CD4-positive, alpha-beta T cell treated with Interleukin-15 for 1 hour (primary cell): ENCODE measurements at places on chromosomes 3 and 15.
A peak's percentile ranks its signal among the peaks of the same experiment; 100 is the strongest.

- no peak for DNase-seq
Observed at GRCh38 chr3:27319847-27320526, 49.2 kb downstream of the NEK10 start.

GRCh38 chr15:59687836-59688235 is 1.3 kb downstream of the BNIP2 start:
- DNase-seq, result peak; percentile 59

DNA sequence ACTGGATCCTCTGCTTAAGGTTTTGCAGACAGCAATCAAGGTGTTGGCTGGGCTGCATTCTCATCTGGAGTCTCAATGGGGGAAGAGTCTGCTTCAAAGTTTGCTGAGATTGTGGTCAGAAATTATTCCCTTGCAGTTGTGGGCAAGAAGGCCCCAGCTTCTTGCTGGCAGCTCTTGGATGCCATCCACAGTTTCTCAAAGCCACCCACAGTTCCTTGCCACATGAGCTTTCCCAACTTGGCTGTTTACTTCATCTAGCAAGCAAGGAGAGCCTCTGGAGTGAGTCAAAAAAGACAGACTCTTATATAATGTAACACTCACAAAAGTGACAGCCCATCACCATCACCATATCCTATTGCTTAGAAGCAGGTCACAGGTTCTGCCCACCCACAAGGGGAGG is 62.1 kb upstream of the ABHD2 start:
- DNase-seq, result no peak

DNA sequence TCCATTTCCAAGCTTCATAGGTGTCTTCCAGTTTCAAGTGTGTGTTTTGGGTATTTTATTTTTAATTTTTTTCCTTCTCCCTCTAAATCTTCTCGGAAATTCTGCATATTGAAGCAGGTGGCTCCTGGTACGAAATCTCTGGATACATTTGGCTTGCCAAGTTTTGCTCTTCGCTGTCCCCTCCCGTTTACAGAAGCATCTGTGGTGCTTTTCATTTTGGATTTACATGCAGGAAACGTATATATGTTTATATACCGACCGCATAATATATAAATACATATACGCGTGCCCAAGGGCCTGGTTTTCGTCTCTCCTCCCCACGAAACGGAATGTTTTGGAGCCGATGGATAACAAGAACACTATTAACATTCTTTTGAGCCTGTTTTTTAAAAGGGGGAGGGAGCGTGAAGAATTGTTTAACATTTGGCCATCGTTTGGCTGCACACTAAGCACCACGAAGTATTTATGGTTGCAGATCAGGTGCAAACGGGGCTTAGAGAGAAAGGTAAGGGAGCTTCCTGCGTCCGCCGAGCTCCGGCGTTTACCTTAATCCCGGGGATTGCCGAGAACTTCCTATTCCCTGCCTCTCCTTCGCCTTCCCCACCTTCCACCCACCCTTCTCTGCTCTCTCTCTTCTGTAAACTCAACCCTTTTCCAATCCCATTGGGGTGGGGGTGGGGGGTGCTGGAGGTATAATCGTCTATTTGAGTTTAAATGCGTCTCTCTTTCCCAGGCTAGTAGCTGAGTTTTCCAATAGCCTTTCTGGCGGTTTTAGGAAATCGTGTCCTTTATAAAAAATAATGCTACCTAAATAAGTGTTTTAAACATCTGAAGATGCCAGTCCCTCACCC is 1.1 kb upstream of the NLGN1 start:
- no peak for DNase-seq

DNA sequence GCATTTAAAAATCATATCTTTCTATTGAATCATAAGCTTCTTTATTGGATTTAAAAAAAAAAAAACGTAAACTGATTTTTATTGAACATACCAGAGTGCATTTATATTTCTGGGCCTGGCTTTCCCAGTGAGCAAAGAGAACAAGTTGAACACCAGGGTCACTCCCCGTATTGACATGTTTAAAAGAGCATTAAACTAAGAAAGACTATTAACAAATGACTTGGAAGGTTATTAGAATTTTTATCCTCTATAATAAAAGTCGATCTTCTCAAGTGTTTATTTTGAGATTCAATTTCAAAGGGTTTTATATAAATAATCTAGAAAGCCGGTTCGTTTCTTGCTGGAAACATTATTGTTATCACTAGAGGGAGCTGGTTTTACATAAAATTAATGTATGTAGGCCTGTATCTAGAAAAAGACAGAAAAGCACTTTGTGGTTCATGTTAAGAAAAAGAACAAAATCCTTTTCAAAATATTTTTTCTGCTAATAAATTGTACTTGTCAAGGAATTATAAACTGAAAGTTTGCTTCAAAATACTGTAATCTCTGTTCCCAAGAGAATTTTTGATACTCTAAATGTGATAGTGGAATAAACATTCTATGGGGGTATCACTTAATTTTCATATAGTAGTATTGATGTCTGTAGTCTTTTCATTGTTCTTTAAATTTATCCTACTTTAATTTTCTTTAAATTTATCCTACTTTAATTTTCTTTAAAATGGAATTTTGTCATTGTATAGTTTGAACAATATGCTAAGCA is 321.8 kb upstream of the MME start:
- no peak for DNase-seq

DNA sequence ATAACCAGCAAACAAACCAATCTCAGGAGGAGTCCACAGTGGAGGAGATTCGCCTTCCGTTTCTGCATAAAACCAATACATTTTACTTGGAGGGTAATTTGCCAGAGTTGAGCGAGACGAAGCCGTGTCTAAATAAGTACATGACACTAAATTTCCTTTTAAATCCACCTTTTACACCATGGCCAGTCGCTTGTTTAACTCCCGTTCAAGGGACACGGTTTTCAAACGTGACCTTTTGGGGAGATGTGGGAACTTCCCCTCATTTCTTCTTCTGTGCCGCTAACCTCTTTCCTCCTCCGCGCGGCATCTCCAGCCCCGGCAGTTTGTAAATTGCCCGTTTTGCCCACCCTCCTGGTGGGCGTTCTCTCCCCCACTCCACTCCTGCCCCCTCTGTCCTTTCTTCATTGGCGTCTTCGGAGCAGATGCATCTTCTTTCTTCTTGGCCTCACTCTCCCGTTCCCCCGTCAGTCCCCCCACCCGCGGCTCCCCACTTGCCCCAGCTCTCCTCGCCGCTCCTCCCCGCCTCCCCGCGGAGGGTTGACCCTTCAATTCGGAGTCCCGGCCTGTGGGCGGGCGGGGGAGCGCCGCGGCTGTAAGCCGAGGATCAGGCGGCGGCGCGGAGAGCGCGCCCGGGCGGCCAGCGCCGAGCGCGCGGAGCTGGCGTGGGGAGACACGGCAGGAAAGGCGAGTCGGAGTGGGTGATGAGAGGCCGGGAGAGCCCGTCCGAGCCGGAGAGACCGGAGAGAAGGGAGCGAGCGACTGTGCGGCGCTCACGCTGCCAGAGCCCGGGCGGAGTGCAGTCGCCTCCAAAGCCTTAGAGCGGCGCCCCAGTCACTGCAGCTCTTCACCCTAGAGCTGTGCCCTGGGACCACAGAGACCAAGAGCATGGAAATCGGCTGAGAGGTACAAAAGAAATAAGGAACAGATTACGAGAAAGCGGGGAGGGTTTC is at the start of gene NLGN1:
TSS of gene NLGN1 (plus strand) at position 584 of the 950 bp plus-strand sequence.
- no peak for DNase-seq

GRCh38 chr3:84318273-84318809 is 640.4 kb upstream of the CADM2 start:
- no peak for DNase-seq

GRCh38 chr15:91939403-91939831 is 85.9 kb downstream of the SLCO3A1 start:
- DNase-seq, result no peak

DNA sequence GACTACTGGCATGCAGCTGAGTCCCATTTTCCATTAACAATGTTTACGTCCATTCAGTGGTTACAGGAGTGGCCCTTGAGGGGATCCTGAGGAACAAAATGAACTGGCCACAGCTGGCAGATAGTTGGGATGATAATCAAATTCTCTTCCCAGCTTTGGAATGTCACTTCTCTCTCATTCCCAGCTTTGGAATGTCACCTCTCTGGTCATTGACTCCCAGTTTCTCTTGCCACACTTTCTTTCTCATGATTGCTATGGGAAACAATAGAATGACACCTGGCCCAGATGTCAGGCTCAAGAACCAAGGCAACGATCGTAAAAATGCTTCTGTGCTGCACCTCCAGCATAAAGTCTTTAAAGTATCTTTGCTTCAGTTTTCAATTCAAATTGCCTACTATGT is 34.0 kb downstream of the ATP13A4 start:
- no peak for DNase-seq

DNA sequence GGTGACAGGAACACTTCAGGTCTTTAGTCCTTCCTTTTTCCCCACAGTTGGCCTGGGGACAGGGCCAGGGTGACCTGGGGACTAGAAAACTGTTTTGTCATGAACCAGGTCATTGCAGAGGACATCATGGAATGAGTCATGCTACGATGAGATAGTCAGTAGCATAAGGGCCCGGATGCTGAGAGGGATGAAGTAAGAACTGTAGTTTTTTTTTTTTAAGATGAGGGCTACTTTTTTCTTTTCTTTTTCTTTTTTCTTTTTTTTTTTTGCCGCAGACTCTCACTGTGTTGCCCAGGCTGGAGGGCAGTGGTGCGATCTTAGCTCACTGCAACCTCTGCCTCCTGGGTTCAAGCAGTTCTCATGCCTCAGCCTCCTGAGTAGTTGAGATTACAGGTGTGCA is 8.0 kb downstream of the MAP2K5 start:
- no peak for DNase-seq

GRCh38 chr3:23706111-23706510 is 99.6 kb upstream of the UBE2E1 start:
- no peak for DNase-seq

DNA sequence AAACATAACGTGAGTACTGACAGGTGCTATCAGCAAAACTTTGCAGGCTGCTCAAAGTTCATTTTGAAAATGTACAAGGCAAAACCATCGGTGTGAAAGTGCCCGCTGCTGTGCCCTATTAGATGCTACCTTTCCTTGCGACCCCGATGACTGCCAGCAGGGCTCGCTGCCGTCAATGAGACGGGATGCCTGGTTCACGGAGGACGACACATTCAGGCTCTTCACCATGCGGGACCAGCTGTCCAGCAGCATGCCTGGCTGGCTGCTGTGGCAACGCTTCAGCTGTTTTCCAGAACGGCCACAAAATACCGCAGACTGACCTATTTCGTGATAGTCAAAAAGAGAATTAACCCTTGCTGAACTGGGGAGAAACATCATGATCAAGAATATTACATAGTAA is 92.7 kb upstream of the OCA2 start:
- no peak for DNase-seq

- peak; percentile 40 for DNase-seq
Observed at GRCh38 chr15:77634266-77634962, 1.7 kb upstream of the LINGO1 start.

- no peak for DNase-seq
Observed at GRCh38 chr3:189842681-189843602, 211.8 kb downstream of the TP63 start.

DNA sequence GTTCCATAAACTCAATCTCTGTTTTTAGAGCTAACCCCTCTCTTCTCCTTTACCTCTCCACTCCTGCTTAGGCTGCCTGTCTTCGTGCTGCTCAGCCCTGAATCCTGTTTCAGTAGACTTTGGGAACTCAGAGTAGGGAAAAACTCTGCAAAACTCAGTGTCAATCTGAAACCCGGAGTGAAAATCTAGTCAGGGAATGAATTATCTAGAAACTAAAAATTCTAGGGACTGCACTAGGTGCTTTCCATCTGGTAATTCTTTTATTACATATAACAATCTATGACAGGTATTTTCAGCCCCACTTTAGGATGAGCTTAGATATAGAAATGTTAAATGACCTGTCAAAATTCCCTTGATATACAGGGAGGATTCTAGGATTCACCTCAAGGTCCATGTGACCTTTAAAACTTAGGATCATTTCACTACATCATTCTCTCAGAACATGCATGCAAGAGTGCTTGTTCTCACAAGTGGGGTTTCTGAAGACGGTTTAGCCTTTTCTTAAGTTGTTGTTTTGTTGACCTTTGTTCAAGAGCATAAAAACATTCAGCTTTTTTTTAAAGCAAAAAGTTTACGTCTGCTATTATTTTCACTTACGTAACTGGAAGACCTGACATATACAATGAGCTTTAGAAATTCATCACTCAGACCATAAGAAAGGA is 108.2 kb upstream of the MBNL1 start:
- DNase-seq, result no peak

GRCh38 chr3:76300746-76301145 is 515.4 kb upstream of the ZNF717 start:
- DNase-seq, result no peak

DNA sequence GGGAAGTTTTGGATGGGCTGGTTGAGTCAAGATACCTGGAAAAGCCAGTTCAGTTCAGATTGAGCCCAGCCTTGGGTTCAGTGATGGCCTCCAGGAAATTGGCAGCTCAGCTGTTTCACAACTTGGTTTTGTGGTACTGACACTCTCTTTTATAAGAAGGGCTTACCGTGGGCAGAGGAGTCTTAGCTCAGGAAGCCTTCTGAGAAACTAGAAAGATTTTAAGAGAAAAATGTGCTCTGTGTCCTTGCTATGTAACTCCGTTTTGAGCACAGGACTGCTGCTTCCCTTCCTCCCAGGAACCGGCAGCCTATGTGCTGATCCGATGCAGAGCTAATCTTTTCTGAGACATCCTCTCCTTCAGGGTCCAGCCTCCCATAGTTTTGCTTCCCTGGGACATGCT is 46.6 kb upstream of the RASGRP1 start:
- DNase-seq, result peak; percentile 33

DNA sequence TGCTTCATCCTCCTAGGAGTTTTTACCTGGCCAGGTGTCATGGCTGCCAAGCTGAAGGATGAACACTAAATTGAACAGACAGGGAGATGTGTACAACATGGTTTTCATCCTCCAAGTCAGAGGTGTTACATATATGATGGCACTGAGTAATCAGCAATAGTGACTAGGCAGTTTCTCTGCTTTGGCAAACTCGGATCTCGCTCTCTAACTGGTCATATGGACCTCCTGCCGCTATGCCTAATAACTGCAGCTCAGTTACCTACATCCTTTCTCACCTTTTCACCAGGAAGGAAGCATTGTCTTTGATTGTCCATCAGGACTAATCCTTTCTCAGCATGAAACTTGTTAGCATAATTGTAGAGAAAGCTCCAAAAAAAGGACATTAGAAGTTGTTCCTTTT is 175.9 kb upstream of the PLSCR5 start:
- no peak for DNase-seq

- DNase-seq, result no peak
Observed at GRCh38 chr3:43641306-43642114, 19.7 kb upstream of the ANO10 start.

DNA sequence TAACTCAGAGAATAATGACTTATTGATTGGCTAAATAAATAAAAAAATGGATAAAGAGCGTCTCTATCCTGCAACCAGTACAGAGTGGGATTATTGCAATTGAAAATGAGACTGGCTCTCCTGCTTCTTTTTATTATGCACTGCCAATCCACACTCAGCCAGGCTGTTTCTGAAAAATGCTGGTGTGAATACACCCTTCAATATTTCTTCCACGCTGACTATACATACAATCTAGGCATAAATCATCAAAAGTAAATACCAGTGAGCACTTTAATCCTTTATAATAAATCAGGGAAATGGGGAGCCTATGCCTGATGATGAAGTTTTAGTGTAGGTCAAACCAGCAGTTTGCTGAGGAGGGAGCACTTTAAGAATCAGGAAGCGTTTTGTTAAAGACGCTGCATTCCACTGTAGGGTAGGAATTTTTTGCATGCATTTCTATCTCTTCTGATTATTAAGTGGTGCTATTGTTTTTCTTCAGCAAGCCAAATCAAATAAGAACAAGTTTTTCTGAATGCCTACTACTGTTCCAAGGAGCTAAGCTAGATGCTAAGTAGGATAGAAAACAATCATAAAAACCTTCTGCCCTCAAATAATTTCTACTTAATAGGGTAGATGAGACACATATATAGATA is 781.5 kb downstream of the TBL1XR1 start:
- DNase-seq, result no peak

GRCh38 chr3:119628816-119629445 is 31.2 kb downstream of the PLA1A start:
- DNase-seq, result peak; percentile 50
